ENCODE measurements at places on chromosomes 5 and 9.

DNA sequence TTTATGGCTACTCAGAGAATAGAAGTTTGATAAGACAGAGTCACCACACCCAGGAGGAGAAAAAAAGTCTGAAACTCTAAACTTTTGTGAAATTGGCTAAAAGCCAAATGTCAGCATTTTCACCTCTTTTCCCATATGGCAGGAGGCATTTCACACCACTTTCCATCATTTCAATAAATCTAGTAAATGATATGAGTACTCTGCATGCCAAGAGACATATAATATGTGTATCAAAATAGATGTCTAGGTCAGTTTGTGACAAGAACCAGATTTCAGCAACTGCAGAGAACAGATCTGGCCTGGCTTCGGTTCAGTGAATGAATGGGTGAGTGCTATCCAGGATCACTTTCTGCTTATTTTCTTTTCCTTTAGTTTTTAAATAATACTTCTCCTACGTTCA lies 470.8 kb downstream of the ENC1 start:
- no peak for DNase-seq

- DNase-seq: no peak
Measured at GRCh38 chr9:132456241-132456640, 46.2 kb downstream of the CFAP77 start.

GRCh38 chr5:127933348-127933747 lies 150.2 kb upstream of the SLC12A2 start:
- DNase-seq: no peak

DNA sequence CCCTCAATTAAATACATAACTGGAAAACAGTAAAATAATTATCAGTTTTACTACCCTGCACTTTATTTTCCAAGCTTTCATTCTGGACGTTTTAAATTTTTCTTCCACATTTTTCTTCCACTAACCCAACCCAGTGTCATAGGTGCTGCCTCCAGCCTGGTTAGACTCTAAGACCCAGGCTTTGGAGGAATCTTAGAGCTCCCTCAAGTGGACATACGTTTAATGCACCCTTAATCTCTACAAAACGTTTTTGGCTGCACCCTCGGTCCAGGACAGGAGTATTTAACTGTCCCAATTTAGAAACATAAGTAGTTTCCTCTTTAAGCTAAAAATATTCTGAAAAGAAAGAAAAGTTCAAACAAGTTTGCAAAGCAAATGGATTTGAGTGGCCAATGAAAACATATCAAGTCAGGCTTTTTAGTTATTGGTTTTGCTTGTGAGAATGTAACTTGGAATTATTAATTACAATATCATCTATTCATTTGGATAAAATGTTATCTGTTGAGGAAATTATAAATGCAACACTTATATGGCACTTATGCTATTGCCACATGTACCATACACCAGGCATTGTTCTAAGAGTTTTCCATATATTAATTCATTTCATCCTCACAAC lies 38.9 kb downstream of the CDH6 start:
- peak; percentile 41 for DNase-seq

DNA sequence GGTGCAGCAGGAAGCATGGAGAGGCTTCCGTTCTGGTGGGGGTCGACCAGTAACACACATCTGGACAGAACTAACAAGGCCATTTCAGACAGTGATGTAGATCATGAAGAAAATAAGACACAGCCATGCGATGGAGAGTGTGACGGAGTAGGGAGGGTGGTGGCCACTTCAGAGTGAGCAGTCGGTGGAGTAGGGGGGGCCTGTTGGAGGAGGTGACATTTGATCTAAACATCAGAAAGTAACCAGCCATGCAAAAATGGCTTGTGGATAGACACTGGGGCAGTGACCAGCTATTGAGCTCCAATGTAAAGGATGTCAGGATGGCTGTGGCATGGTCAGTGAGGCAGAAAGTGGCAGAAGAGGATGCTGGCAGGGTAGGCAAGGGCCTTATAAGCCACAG lies 65.9 kb downstream of the PPARGC1B start:
- no peak for DNase-seq

DNA sequence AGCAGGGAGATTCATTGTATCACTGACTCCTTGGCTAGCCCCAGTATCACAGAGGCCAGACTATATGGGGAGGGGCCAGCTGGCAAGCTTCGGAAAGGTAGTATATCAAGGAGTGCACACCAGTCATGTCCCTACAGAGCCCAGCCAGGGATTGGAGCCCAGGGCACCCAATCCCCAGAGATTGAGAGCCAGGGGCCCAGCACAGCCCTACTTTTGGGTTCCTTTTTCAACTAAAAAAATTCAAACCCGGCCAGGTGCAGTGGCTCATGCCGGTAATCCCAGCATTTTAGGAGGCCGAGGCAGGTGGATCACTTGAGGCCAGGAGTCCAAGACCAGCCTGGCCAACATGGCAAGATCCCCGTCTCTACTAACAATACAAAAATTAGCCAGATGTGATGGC lies 5.4 kb upstream of the MYORG start:
- DNase-seq: no peak

- no peak for DNase-seq
Measured at GRCh38 chr9:23611869-23612268, 214.2 kb downstream of the ELAVL2 start.

DNA sequence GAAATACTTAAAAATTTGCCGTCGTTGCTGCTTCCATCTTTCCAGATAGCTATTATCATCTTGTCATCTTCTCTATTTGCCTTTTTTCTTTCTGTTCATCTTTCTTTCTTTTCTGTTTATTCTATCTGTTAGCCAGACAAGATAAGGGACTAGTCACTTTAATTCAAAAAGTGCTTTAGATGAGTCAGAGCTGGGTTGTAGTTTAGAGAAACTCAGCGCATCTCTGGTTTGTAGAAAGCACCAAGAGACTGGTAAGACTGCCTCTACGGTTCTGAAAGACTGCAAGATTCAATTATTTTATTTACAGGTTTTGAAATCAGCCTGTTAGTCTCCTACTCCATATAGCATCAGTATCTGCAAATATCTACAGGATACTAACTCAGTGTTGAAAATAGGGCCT lies 562.8 kb upstream of the RIOK2 start:
- no peak for DNase-seq

GRCh38 chr9:84893419-84894128 lies 224.0 kb downstream of the NTRK2 start:
- no peak for DNase-seq

- no peak for DNase-seq
Measured at GRCh38 chr9:107942856-107943255, 453.3 kb upstream of the KLF4 start.

DNA sequence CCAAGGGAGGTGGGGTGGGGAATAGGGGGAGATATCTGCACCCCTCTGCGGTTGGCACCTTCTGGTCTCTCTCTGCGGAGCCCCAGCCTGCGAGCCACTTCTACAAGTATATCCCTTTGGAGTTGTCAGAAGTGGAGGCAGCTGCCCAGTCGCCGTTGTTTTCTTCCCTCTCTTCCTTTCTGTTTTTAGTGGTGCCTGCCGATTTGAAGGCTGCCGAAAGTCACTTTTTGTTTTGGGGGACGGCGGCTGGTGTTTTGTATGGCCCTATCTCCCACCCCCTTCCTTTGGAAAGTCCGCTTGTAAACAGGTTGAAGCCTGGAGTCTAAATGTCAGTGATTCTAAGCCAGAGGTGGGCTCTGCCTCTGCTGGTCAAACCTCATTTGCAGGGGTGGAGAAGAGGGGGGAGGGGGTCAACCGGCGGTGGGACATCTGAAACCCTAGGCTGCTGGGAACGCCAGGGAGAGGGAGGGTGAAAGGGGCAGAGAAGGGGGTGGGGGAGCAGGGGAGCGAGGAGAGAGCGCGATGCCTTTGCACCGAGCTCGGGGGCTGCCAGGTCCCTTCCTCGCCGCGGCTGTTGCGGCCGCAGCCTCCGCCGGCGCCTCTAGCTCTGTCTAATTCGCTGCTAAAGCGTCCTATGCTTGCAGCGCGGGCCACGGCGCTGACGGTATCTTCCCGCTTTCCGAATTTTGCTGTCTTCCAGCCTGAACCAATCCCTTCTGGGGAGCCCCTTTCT lies at the start of gene FGF10:
TSS of gene FGF10 (minus strand) at position 331 of the 733 bp plus-strand sequence. CDS start 738 bp downstream, outside the sequence.
- peak; percentile 25 for DNase-seq

DNA sequence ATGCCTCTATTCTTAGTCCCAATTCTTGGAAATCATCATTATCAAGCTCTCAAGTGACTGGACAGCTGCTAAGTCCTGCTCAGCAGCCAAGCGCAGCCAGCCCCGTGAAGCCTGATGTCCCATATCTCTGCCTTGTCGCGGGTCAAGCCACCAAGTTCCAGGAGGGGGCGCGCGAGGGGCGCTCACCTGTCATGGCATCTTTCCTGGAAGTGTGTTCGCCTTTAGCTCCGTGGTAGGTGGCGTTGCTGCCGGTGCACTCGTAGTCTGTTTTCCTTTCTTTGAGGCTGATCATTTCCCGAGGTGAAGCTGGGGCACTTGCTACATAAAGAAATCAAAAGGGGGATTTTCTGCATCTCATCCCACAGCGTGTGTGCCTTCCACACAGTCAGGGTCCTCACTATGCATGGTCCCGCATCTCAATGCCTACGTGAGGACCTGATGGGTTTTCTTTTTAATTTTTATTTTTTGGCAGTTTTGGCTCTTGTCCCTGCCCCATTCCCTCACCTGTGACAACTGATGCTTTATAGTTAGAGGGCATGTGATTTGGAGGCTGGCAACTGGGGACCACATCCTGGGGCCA lies 227.0 kb upstream of the DAP start:
- DNase-seq: peak; percentile 70

DNA sequence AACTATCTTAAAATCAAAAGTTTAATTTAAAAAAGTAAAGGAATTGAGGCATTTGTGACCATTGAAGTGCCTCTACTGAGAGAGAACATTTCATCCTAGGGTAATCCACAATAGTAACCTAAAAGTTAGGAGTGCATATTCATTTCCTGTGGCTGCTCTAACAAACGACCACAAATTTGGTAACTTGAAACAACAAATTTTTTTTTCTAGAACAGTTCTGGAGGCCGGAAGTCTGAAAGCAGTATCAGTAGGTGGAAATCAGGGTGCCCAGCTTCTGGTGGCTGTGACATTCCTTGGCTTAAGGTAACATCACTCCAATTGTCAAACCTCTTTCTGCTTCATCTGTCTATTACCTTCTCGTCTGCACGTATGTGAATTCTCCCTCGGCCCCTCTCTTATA lies 67.1 kb upstream of the SSBP2 start:
- no peak for DNase-seq

GRCh38 chr5:129499208-129499852 lies 39.2 kb downstream of the ADAMTS19 start:
- DNase-seq: no peak

DNA sequence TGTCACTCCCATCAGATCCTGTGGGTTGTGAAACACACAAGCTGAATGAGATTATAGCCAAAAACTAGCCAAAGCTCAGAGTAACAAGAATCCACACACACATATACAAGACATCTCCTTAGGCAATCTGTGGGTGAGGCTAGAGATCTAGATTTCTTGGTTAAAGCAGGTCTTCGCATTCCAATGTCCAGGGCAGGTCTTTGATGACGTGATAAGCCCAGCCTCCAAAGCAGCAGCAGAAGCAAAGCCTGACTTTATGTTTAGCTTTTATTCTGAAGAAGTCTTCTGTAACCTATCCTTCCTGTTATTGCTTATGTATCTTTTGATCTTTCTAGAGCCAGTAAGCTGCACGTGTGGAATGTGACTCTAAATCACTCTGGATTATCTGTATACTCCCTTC lies 199.1 kb upstream of the SLC30A5 start:
- no peak for DNase-seq

DNA sequence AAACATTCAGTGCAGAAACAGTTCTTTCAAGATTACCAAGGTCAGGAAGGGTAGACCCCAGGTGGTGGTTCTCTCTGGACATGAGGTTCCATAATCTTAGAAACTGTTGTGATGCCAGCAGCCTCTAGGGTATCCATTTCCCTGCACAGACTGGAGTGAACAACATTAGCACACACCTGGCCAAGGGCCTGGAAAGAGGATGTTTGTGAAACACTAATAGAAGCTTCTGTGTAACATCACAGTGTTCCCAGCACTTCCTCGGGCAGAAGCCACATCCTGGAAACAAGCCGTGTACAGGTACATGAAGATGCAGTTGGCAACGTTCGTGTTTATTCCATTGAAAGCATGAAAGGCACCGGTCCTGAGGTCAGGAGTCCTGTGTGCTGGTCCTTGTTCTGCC lies 598.2 kb upstream of the KLF4 start:
- DNase-seq: no peak

- DNase-seq: no peak
Measured at GRCh38 chr9:134398756-134399155, 72.5 kb downstream of the RXRA start.

GRCh38 chr5:151595411-151595826 lies 4.3 kb upstream of the FAT2 start:
- no peak for DNase-seq

GRCh38 chr5:116454417-116454927 lies 120.2 kb downstream of the SEMA6A start:
- DNase-seq: peak; percentile 43

DNA sequence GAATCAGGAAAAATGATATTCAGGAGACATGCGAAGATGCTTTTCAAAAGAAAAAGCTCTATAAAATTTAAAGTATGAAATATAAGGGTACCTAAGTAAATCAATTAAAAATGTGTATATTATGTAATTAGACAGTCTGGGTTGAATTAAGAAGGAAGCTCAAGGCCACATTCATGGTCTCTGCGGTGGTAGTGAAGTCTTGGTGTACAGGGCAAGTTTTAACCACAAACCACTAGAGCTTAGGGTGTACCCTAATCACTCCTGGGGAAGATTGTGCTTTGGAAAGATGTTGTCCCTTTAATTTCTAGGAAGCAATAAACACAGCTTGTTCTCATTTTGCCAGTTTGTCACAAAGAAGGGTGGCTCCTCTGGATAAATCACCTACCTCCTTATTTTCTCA lies 287.2 kb upstream of the ZNF608 start:
- no peak for DNase-seq

DNA sequence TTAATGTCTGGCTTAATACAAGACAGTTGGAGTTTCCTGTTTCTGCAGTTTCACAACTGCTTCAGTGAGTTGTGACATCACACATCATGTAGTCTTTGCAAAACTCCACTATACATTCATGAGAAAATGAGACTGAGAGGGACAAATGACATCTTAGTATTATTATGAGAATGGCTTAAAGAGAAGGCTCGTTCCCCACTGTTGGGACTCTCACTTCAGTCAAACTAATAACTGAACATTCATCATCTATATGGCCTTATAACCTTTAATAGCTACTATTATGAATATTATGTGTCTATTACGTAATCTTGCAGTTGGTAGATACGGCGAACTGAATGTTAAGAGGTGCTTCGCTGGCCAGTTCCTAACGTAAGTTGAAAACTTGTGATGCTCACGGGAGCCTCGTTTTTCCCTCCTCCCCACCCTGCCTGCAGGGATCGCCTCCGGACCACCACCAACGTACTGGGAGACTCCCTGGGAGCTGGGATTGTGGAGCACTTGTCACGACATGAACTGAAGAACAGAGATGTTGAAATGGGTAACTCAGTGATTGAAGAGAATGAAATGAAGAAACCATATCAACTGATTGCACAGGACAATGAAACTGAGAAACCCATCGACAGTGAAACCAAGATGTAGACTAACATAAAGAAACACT lies 79.4 kb downstream of the SLC1A3 start:
- no peak for DNase-seq

DNA sequence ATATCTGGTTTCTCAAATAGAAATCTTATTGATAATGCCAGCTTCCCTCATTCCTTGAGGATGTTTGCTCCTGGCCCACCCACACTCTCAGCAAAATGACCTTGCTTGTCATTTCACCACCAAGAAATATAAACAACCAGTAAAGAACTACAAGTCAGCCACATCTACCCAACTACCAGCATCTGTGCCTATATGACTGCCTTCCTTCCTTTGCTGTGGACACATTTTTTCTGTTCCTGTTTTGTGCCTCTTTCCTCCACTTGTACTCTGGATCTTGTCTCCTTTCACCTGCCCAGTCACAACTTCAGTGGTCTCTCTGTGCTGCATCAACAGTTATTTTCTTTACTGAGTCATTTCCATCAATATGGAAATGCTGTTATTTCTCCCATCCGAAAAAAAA lies 20.3 kb downstream of the KIF2A start:
- no peak for DNase-seq
